ENCODE measurements at places on chromosomes 12 and 14. TPM values are rescaled to one million over a fixed set of nuclear protein-coding genes. Genes with fewer than 3 reads are reported as not detected.
A peak's percentile ranks its signal among the peaks of the same experiment; 100 is the strongest.

- no peak for DNase-seq
- H3K4me1 ChIP-seq: no peaks in the 10 kb centered on the region
- H3K36me3 ChIP-seq: peaks cover 44% of the 10 kb centered on the region
- H3K27ac ChIP-seq: no peak overlapping the region
These were observed 36.4 kb upstream of the ATF1 start for GRCh38 chr12:50727466-50727865.

- H3K4me1 ChIP-seq: peaks cover 17% of the 10 kb centered on the region
- no peak overlapping the region for H3K27ac ChIP-seq
- H3K36me3 ChIP-seq: peaks cover 3% of the 10 kb centered on the region
- H3K4me3 ChIP-seq: no peak overlapping the region
- DNase-seq: no peak
- no peaks in the 10 kb centered on the region for H3K27me3 ChIP-seq
These were observed 66.5 kb downstream of the PLEKHG7 start for GRCh38 chr12:92769124-92769901.

The SMCO2 gene
- not detected for polyA plus RNA-seq

The GLS2 gene
- 1.2 TPM for polyA plus RNA-seq

The DENND5B gene
- not detected for polyA plus RNA-seq

The EXOC3L4 gene
- not detected for polyA plus RNA-seq

GRCh38 chr12:46342562-46343033, 30.0 kb downstream of the SLC38A2 start:
- no peak overlapping the region for H3K27ac ChIP-seq
- no peak overlapping the region for H3K4me3 ChIP-seq
- peak; percentile 52 for DNase-seq

The MORN3 gene
- polyA plus RNA-seq: 1.4 TPM

DNA sequence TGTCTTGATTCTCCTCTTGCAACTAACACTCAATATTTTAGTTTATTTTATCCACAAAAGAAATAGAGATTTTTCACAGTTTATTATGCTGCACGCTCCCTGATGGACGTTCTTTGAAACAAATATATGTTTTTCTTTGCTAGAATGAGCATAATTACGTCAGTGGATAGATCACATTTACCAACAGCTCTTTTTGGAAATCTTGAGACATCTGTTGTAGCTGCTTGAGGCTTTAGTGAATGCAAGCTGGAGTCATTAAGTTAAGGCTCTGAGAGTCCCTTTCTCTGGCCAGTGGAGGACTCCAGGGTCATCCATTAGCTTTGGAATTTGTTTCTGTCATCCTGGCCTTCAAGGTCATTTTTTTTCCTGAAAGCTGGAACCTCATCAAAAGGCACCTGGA, 405.6 kb upstream of the TMEM132C start:
- DNase-seq: no peak
- no peaks in the 10 kb centered on the region for H3K4me1 ChIP-seq
- no peaks in the 10 kb centered on the region for H3K27me3 ChIP-seq
- no peak overlapping the region for H3K4me3 ChIP-seq
- no peaks in the 10 kb centered on the region for H3K36me3 ChIP-seq

The TMEM30B gene
- polyA plus RNA-seq: 0.91 TPM

GRCh38 chr14:55097881-55098560, 31.0 kb upstream of the LGALS3 start:
- peaks cover 4% of the 10 kb centered on the region for H3K27me3 ChIP-seq
- peak overlapping the region; percentile 93 for H3K27ac ChIP-seq
- H3K36me3 ChIP-seq: no peaks in the 10 kb centered on the region
- H3K4me3 ChIP-seq: peak overlapping the region; percentile 7
- peaks cover 28% of the 10 kb centered on the region for H3K4me1 ChIP-seq
- DNase-seq: peak; percentile 60

- DNase-seq: no peak
- peak overlapping the region; percentile 92 for H3K4me3 ChIP-seq
- peaks cover 99% of the 10 kb centered on the region for H3K4me1 ChIP-seq
- no peaks in the 10 kb centered on the region for H3K27me3 ChIP-seq
- H3K27ac ChIP-seq: peak overlapping the region; percentile 82
These were observed 7.5 kb downstream of the RESF1 start for GRCh38 chr12:31966558-31967205.

GRCh38 chr12:120126635-120127005, 10.1 kb upstream of the RAB35 start:
- H3K4me1 ChIP-seq: peaks cover 8% of the 10 kb centered on the region
- no peak overlapping the region for H3K4me3 ChIP-seq
- H3K27ac ChIP-seq: peak overlapping the region; percentile 55
- no peak for DNase-seq

- peaks cover 5% of the 10 kb centered on the region for H3K36me3 ChIP-seq
- H3K4me3 ChIP-seq: no peak overlapping the region
- H3K27me3 ChIP-seq: no peaks in the 10 kb centered on the region
- no peak for DNase-seq
- H3K4me1 ChIP-seq: peaks cover 28% of the 10 kb centered on the region
These were observed 115.4 kb downstream of the KIF21A start for GRCh38 chr12:39327510-39327909.

DNA sequence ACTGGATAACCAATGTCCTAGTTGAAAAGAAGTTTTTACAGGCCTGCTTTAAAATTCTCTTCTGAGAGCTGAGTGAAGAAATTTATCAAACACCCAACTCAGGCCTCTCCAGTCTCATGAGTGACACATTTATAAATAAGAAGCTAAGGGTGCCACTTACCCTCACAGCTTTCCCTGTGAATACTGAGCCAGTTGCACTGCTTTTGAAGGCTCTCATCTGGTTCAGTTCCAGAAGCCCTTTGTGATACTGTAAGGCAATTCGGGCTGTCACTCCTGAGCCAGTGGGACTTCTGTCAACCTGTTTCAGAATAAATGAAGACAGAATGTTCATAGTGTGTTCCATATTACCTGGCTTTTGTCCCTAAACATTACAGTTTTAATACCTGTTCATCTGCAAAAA, 8.5 kb downstream of the L3HYPDH start:
- DNase-seq: no peak
- H3K27me3 ChIP-seq: no peaks in the 10 kb centered on the region
- no peak overlapping the region for H3K27ac ChIP-seq
- H3K4me3 ChIP-seq: no peak overlapping the region
- peaks cover 11% of the 10 kb centered on the region for H3K4me1 ChIP-seq
- no peaks in the 10 kb centered on the region for H3K36me3 ChIP-seq

DNA sequence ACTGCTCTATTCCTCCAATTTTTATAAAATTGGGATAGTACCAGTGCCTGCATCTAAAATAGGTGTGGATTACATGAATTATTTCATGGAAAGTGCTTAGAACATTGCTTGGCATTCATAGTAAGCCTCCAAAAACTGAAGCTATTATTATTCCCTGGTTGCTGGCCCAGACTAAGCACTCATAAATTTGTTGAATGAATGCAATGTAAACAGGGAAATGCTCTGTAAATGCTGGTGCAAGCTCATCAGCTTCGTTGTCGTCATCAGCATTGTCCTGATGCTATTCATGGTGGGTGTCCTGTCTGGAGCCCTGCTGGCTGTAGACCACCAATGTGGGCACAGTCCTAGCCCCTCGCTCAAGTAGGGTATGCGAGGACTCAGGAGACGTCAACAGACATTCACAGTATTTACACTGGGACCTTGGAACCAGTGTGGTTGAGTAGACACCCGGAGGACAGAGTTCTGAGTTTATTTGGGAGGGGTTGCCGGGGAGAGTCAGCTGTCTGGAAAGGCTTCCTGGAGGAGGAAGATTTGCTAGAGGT, 16.5 kb downstream of the BDKRB2 start:
- H3K36me3 ChIP-seq: no peaks in the 10 kb centered on the region
- no peak overlapping the region for H3K27ac ChIP-seq
- H3K4me1 ChIP-seq: no peaks in the 10 kb centered on the region
- no peak for DNase-seq
- H3K27me3 ChIP-seq: no peaks in the 10 kb centered on the region

The CEBPE gene
- polyA plus RNA-seq: not detected

DNA sequence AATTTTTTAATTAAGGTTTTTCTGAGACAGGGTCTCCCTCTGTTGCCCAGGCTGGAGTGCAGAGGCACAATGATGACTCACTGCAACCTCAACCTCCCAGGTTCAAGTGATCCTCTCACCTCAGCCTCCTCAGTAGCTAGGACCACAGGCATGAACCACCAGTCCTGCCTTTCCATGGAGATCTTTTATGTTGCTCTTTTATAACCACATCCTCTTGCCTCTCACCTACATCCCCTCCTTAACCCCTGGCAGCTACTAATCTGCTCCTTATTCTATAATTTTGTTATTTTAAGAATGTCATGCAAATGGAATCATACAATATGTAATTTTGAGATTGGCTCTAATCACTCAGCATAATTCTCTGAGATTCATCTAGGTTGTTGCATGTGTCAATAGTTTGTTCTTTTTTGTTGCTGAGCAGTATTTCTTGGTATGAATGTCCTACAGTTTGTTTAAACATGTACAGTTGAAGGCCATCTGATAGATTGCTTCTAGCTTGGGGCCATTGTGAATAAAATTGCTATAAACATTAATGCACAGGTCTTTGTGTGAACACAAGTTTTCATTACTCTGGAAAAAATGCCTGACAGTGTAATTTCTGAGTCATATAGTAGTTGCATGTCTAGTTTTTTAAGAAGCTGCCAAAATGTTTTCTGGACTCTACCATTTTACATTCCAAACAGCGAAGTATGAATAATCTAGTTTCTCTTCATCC, 249.2 kb upstream of the AMIGO2 start:
- no peaks in the 10 kb centered on the region for H3K27me3 ChIP-seq
- H3K4me3 ChIP-seq: no peak overlapping the region
- H3K36me3 ChIP-seq: no peaks in the 10 kb centered on the region
- no peak overlapping the region for H3K27ac ChIP-seq
- peaks cover 8% of the 10 kb centered on the region for H3K4me1 ChIP-seq
- DNase-seq: no peak

- H3K27ac ChIP-seq: no peak overlapping the region
- no peaks in the 10 kb centered on the region for H3K36me3 ChIP-seq
- H3K4me1 ChIP-seq: peaks cover 23% of the 10 kb centered on the region
- no peak overlapping the region for H3K4me3 ChIP-seq
These were observed 24.8 kb upstream of the TMEM106C start for GRCh38 chr12:47938594-47938993.
